ENCODE measurements at places on chromosomes 3 and 15.

- peak; percentile 18 for DNase-seq
Measured at GRCh38 chr15:83475551-83475950, 28.4 kb downstream of the SH3GL3 start.

DNA sequence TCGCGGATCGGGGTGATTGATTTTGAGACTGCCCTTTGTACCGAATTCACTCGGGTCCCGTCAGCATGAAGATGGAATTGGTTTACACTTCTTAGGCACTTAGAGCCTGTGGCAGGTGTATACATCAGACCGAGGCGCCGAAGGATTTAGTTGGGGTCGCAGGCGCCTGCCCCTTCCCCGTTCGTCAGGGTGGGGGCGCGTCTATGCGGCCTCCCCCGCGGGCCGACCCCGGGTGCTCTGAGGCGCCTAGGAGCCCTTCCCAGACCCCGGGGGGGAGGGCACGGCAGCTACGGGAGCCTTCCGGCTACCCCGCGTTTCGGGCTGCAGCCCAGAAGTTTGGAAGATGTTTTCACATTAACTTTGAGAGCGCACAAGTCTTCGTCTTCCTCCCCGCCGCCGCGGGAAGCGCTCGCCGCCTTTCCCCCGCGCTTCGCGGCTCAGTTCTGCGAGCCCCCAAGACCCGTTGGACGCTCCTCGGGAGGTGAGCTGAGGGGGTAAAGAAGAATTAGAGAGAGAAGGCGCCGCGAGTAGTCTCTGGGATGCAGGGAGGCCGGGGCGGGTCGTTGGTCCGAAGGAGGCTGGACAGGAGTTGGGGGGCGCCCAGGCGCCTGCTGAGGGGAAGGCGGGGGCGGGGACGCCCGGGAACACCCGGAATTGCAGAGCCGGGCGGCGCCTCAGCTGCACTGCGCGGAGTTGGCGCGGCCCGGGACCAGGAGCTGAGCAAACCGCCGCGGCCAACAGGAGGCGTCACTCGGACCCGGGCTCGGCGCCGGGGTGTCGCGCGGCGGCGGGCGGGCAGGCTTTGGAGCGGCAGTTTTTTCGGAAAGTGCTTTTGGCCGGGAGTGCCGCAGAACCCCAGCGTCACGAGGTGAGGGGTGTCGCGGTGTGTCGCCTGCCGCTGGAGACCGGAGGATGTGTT is 780 bp downstream of the TIPARP start:
- DNase-seq: no peak

DNA sequence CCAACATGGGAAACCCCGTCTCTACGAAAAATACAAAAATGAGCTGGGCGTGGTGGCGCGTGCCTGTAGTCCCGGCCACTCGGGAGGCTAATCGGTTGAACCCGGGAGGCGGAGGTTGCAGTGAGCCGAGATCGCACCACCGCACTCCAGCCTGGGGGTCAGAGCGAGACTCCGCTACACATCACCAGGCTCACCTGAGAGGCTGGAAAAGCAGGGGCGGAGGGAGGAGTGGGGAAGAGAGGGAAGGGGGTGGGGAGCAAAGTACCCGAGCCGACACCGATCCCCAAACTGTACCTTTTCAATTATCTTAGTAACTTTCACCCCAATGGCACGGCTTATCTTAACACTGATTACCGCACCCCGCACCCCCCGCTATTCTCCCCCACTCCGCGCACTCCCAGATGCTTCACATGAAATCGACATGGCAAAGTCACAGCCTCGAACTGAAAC is 46.4 kb upstream of the SYNM start:
- DNase-seq: no peak

DNA sequence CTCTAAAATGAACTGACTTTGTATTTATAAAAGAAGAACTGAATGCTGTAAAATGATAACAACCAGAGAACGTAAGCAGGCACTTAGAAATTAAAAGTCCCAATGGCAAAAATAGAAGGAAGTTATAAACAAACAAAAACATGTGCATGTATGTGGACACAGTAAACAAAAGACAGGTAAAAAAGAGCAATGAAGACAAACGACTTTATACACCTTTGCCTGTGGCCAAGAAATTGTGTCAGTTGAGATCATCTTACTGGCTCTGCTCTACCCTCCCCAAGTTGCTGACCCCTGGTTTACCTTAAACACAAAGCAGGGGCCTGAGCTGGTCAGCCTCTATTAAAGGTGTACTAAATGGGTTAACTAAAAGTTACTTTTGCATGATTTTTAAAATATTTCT is 41.7 kb upstream of the GP5 start:
- DNase-seq: no peak

- no peak for DNase-seq
Measured at GRCh38 chr3:138578961-138579574, 15.0 kb downstream of the CEP70 start.

DNA sequence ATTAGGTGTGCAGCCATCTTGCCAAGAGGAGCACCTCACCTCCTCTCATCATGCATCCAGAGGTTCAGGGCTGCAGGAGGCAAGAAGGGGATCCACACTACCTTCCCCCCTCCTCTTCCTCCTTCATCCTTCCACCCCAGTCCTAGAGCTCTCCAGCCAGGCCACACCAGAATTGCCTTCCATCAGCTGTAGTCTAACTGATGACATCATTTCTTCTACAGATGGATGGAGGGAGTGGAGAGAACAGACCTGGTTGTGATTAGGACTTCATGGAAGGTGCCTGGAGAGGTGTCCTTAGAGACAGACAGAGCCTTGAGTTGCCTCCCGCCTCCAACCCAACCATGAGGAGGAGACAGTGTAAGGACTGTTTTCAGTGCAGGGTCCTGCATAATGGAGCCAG is 14.9 kb downstream of the SEMA5B start:
- no peak for DNase-seq

DNA sequence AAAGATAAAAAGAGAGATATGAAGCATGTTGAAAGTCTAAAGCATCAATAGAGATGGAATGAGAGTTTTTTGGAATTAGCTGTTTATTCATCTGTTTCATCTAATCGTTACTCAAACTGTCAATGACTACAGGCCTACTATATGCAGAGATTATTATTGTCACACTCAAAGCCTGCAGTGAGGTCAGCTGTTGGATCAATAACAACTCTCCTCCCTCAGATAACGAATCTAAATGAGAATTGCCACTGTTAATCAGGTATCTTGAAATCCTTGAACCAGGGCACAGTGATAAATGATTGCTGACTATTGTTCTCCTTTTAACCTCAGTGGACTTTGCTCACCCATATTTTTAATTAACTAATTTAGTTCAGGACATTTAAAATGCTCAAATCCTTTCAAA is 192.3 kb upstream of the SGO1 start:
- DNase-seq: no peak

DNA sequence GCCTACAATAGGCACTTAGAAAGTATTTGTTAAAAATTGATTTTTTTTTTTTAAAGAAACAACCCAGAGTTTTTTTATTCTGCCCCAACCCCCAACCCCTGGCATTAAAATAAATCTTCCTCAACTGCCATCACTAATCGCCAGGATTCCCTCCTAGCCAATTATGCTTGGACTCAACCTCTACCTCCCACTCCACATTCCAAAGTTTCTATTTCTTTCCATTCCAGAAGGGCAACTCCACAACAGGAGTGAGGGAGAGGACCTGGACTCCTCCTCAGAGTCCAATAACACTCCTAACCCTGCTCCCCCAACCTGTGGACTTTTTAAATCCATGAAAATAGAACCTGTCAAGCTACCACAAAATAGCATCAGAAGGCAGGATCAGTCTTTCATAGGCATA is 99.4 kb downstream of the ADAMTS9 start:
- no peak for DNase-seq

GRCh38 chr3:17852217-17852616 is 109.8 kb upstream of the TBC1D5 start:
- no peak for DNase-seq

DNA sequence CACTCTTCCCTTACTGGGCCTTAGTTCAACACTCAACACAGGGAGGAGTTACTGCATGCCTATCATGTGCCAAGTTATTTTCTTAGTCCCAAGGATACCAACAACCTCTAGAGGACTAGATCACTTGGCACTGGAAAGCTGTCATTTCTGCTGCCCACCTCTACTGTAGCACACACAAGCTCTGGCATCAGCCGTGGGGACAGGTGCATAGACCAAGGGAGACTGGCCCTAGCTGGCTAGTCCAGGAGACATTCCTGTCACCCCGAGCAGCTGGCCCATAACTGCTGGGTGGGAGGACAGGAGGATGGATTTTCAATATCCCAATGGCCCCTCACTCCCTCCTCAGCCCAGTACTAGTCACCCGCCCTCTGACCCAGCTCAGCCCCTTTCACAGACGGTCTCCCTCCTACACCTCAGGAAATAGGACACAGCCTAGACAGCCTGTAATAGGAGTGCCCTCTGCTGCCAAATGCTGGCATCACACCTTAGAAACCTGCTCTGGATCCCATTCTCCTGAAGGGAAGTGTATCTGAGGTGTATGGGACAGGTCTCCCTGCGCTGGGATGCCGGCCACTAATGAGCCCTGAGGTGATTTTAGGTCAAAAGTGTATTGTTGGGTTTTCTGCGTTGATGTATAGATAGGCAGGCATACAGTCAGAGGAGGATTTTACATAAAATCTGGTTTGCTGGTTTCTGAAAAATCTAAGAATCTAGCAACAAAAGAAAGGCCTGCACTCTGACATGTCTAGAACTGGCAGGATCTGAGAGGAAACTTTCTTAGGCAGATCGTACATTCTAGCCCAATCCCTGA is 3.4 kb upstream of the DZIP1L start:
- no peak for DNase-seq

- no peak for DNase-seq
Measured at GRCh38 chr3:98240131-98240530, 23.9 kb upstream of the OR5H6 start.

- no peak for DNase-seq
Measured at GRCh38 chr3:190014940-190015339, 105.8 kb downstream of the P3H2 start.

- DNase-seq: no peak
Measured at GRCh38 chr15:66685638-66686150, 16.3 kb upstream of the SMAD6 start.

GRCh38 chr3:66490214-66490613 is 10.6 kb downstream of the LRIG1 start:
- no peak for DNase-seq

DNA sequence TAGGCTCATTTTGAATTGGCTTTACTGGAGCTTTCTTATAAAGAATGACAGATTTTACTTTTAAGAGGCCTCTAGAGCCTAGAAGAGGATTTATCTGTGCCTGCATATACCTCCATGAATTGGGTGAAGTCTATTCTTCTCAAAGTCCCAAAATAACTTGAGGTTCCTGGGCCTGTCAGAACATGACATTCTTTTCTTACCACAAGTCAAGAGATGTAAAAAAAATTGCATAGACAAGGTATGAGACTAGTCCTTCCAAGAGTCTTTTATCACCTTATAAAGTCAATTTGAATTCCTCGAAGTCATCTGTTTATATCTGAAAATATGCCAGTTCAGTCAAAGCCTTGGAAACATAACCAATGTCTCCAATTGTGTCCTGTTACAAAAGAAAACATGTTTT is 17.2 kb upstream of the CD200 start:
- no peak for DNase-seq

DNA sequence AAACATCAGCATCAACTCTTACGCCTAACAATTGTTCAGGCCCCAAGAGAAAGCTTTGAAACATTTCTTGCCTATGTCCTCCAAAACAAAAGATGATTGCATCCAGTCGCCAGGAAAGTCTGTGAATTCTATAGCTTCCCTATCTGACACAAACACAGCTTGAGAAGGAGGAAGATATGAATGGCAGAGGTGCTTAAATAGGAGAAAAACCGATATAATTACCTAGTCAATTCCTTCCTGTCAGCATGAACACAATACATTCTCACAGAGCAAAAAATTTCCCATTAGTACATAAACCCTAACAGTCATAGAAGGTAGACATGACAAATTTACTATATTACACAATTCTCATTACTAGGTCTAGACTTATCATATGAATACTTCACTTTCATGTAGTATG is 326.5 kb downstream of the CGGBP1 start:
- no peak for DNase-seq

DNA sequence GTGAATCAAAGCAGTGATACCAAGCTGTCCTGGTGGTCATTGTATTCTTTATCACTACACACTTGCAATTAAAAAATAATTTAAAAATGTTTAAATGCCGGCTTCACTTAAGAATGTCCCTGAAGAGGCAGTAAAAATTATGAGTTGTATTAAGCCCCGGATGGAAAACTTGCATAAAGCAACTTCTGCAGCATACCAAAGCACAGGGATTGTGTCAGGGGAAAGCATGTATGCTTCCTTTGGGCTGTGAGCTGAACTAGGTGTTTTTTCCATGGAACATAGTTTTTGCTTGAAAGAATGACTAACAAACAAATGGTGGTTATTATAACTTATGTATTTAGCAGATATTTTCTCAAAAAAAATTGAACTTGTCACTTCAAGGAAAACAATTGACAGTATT is 143.1 kb downstream of the ARNT2 start:
- DNase-seq: no peak

- no peak for DNase-seq
Measured at GRCh38 chr3:65950340-65951326, 88.1 kb downstream of the MAGI1 start.

DNA sequence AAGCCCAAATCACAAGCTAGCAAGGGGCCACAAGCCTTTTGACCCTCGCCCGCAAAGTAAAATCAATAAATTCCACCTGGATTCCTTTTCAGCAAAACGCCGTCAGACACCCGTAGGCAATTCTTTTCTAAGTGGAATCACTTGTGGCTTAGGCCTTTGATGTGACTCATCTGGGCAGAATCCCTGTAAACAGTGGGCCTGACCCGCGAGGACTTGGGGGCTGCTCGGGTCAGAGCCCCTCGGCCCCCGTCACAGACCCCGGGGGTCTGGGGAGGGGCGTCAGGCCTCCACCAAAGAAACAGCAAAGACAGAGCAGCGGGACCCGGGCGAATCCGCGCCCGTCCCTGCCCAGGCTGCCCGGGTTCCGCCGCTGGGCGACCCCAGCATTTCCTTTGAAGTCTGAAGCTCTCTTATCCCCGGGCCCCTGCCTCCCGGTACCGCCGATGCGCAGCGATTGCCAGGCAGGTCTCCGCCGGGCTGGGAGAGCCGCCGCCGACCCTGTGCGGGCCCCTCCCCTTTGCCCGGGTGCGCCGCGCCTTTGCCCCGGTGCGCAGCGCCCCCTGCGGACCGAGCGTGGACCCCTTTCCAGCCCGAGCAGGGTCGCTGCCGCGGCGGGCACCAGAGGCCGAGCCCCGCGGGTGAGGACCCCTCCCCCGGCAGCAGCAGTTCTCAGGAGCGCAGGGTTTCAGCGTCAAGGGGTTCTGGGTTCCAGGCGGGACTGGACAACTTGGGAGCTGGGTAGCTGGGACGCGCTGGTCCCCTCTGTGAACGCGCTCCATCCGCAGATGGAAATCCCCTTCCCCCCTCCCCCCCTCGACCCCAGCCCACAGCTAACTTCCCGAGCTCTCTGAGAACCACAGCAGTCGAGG is 178.3 kb downstream of the UACA start:
- no peak for DNase-seq

GRCh38 chr3:10933021-10933420 is 59.5 kb upstream of the SLC6A1 start:
- no peak for DNase-seq

DNA sequence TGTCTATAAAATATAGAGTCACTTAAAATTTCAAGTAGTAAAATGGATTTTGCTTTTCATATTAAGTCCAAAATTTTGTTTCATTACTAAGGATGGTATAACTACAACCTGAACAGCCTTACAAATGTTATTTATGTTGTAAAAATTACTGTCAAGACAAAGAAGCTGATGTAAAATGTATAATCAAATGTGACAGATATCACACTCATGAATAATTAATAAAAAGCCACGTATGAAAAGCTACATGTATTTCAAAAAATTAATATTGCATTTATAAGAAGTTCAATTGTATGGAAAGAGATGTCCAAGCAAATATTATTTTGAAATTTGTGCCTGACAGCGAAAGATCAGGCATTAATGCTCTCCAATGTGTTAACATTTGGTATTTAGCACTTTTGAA is 48.9 kb downstream of the KBTBD8 start:
- DNase-seq: no peak

All from fibroblast of the conjunctiva (primary cell).